ENCODE measurements at places on chromosomes 4 and X.

DNA sequence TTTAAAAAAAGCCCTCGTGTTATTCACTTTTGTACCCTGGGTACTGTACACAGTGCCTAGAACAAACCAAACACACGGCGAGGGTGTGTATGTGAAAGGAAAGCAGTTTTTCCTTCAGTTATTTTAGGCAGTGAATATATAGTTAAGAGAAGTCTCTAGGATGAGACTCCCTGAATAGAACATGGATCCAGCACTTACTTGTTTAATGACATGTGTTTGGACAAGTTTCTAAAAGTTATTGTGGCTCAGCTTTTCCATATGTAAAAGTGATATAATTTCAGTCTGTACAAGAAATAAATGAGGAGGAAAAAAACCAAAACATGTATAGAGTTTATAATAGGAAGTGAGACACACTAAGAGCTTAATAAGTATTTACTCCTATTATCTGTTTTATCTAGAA lies 273.2 kb downstream of the ADGRL3 start:
- no peak for DNase-seq

GRCh38 chr4:148299337-148299736 lies 142.9 kb downstream of the NR3C2 start:
- DNase-seq = no peak

- no peak for DNase-seq
Observed at GRCh38 chr4:147863808-147864472, 132.1 kb downstream of the ARHGAP10 start.

DNA sequence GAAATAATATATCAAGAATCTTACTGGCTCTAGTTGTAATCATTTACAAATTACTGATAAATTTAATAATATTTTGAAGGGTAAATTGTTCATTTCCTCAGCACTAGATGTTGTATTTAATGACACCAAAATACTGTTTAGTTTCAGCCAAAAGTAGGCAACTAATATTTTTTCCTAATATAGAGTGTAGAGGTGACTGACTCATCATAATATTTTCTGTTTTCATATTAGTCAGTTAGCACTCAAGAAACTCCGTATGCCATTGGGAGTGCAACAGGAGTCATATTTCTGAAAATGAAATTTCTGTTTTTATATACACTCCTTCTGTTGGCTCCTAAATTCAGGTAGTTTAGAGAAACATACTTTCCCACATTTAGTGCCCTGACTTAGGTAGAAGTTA lies 36.6 kb upstream of the PTPN13 start:
- DNase-seq = no peak

- DNase-seq = no peak
Observed at GRCh38 chrX:82945332-82945731, 562.8 kb upstream of the POU3F4 start.

GRCh38 chrX:21700275-21700674 lies 42.1 kb upstream of the KLHL34 start:
- DNase-seq = no peak

GRCh38 chr4:26181616-26182015 lies 139.2 kb upstream of the RBPJ start:
- DNase-seq = no peak

DNA sequence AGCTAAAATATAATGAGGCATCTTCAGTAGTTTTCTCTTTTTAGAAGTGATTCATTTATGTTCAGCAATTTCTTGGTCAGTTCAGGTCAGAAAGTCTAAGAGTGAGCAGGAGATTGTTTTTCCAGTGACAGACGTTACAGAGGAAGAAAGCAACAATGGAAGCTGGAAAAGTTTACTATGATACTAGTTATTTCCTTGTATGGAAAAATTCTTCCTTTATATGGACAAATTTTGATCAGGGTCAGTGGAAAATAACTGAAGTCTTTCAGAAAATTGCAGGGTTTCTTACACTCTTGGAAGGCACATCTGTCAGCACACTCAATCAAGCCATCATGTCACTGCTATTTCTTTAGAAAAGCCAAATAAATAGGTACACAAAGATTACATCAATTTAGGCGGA lies 1120.7 kb downstream of the FAT4 start:
- DNase-seq = no peak

DNA sequence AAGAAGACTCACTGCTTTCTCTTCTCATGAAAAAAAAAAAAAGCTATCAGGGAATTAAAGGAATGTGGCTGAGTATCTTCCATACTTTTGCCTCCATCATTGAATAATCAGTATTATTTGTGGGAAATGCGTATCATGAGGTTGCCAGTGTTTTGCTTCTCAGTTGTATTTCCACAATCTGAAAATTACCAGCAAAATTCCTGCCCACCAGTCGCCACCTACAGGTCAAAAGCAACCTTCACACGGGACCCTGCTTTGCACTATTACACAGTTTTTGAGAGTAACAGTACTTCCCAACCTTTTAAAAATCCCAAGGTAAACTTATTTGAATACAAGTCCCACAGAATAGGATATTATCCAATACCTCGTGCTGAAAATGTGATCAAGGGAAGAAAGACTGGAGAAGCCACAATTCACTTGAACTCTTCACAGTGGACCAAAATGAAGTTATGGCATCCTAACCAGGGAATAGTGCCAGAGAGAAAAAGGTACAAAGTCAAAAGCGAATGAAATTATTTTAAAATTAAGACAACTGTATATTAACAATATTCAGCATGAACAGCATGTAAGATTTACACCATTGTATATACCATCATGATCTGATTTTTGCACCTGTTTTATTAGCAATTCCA lies 30.4 kb downstream of the PGRMC1 start:
- DNase-seq = peak; percentile 17

DNA sequence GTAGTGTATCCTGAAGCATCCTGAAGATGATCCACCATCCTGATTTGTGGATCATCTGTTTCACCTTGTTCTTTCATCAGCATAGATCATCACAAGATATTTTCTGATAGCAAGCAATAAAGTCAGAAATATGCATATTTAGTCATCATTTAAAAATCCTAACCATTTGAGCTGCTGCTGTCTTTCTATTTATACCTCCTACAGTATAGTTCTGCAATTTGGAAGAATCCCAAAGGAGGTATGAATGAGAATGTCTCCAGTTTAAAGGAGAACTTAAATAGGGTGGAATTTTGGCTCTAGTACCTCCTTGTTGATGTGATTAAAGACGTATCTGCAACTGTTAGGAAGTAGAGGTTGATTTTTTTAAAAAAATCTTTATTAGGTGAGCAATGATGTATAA lies 7.6 kb downstream of the SLC25A14 start:
- no peak for DNase-seq

DNA sequence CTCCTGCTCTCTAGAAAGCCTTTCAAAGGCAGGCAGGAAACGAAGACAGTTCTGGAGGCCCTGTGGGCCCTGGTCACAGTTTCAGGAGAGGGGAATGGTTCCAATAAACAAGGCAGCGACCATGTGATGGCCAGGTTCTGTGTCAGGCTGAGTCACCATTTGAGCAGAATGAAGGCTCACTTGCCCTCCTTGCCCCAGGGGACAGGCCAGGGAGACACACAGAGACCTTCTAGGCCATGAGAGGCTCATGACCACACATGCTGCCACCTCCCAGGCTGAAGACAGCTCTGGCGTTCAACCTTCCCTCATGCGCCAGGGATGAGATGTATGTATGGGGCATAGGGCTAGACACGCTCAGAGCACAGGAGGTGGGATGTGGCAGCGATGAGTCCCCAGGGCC lies 22.9 kb upstream of the TRIM2 start:
- DNase-seq = no peak

- DNase-seq = no peak
Observed at GRCh38 chr4:148015058-148015457, 283.2 kb downstream of the ARHGAP10 start.

DNA sequence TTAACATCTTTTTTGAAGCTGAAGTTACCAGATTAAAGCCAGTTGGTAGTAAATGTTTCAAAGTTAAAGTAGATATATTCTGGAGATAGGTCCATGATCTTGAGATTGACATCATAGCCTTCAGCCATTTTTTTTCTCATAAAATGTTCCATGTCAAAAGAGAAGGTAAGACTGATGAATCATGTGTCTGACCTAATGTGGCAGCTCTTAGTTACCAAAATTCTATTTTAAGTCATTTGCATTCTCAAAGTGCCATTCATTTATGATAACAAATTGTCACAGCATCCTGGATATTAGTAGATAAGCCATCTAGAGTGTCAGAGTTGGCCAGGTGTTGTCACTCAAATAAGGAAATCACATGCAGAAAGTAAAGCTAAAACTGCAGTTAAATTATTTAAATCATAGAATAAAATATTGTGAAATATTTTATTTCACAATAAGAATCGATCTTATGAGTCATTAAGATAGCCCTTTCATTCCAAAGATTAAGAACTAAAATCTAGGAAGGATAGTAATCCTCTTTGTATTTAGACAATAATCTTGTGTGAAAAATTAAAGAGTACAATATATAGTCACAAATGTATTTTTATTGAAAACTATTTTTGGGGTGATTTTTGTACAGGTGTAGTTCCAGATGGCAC lies 65.7 kb upstream of the ADAD1 start:
- DNase-seq = no peak

DNA sequence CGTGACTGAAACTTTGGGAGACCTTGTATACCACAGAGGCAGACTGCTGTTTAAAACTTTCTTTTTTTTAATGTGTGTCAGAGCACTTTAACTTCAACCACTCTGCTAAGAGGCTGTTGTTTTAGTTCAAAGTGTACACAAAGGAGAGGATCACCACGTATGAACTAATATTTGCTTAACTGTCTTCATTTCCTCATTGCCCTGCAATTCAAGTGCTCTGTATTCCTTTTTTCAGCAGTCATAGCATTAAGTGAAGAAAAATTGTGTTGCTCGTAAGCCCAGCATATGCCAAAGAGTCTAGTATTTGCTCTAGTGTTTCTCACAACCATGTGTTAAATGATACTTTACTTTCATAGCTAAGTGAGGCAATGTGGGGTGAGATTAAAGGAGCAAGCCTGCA lies 63.0 kb upstream of the HHIP start:
- DNase-seq = no peak

DNA sequence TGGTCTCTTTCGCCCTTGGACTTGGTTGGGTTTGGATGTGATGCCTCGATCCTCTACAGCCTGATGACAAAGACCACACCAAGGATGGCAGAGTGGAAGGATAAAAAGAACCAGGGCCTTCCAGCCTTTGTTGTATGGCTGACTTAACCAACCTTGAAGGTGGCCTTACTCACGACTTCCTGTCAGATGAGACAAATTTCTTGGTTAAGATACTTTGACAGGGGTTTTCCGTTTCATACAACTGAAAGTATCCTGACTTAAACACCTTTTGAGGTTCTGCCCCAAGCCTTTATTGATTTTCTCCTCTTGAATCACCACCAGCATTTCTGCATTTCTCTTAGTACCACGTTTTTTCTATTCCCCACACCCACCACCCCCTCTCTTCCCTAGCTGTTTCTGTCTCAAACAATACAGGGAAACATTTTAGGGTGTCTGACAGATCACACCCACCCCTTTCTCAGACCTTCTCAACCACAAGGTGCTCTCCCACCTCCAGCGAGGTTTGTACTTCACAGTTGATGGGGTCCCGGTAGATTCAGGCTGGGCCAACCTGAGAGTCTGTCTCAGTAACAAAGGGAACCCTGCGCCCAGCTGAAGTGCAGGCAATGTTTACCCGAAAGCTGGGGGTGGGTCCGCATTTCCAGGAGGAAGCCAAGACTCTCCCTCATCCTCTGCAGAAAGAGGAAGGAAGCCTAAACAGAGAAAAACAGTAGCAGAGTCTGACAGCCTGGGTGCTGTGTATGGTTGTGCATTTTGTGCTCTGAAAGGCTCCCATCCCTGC lies 5.0 kb upstream of the TSPAN5 start:
- DNase-seq = no peak

DNA sequence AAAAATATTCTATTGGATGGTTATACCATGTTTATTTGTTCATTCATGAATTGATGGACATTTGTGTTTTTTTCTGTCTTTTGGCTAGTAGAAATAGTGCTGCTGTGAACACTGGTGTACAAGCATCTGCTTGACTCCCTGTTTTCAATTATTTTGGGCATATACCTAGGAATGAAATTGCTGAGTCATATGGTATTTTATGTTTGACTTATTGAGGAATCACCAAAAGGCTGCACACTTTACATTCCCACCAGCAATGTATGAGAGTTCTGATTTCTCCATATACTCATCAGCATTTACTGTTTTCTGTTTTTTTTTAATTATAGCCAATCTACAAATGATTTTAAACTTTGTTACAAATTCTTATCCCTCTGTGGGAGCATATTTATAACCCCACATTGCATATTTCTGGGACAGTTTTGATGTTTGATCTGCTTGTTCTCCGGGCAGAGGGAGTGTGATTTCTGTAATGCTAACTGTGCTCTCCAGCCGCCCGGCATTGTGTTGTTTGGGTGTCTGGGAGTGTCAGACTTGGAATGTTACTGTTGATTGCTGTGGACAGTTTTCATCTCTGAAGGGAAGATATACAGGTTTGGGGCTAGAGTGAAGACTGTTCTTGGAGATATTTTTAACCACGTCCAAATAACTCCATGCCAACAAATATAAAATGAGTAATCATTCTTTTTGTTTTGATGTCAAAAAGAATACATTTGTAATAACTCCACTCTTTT lies 60.5 kb upstream of the PGRMC2 start:
- DNase-seq = no peak

- no peak for DNase-seq
Observed at GRCh38 chr4:1342003-1342402, 5.0 kb upstream of the UVSSA start.

GRCh38 chr4:45750721-45751120 lies 373.1 kb downstream of the GABRG1 start:
- no peak for DNase-seq

DNA sequence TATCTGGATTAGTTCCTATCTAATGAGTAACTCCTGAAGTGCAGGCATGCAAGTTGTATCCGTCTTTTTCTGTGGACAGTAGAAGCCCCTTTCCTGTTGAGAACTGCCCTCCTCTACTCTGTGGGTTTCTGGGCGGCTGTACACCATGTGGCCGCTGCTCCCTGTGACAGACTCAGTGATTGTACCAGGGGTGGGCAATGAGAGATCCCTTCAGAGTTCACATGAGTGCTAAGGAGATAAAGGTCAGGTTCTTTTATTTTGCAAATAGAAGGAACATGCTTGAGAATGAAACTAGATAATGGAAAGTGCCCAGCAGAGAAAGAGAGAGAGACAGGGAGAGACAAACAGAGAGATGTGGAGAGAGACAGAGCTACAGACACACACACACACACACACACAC lies 76.4 kb upstream of the TAPT1 start:
- no peak for DNase-seq

- DNase-seq = no peak
Observed at GRCh38 chr4:42906891-42907759, 14.6 kb downstream of the GRXCR1 start.

DNA sequence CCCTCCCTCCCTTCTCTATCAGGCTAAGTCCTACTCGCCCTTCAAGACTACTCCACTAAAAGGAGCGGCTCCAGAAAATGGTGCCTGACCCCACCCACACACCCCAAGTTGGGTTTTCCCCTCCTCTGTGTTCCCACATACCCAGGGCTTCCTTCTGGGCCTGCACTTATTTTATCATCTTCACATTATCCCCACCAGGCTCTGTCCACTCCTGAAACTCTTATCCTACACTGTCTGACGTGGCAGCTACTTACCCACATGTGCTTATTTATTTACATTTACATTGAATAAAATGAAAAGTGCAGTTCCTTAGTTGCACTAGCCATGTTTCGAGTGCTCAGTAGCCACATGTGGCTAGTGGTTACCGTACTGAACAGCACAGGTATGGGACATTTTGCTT lies 5.1 kb upstream of the KDM5C start:
- DNase-seq = no peak
